Hematopoietic multipotent progenitor cell treated with erythropoietin and hydrocortisone succinate and interleukin-3 and kit ligand, for 8 days (in vitro differentiated cells): ENCODE measurements at places on chromosomes 12 and 14.

- DNase-seq, result peak; percentile 32
Observed at GRCh38 chr12:93943780-93944179, 204.6 kb upstream of the PLXNC1 start.

DNA sequence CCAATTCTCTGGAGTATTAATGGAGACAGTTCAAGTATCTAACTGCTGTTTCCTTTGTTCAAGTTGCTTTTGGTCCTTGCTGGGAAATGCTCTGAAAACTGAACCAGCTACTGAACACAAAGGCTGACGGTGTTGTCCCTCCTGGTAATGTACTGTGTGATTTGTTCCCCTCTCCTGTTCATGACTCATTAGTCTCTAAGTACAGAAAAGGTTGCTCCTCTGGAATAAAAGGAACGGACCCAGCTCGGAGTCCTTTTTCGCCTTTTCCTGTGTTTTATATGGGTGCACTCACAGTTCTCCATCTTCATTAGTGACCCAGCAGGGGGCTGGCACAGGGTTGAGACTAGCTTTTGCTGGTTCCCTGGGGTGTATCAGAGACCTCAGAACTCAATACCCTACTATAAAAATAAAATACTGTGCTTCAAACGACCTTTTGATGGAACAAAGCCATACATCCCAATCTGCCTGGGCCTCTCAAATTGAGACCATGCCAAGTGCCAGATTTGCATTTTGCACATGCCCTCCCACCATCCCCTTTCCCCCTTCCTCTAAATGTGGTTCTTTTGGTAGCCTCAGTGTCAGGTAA lies 269.7 kb downstream of the RAD51B start:
- DNase-seq, result no peak

- DNase-seq, result no peak
Observed at GRCh38 chr14:69996216-69996615, 117.0 kb downstream of the SMOC1 start.

DNA sequence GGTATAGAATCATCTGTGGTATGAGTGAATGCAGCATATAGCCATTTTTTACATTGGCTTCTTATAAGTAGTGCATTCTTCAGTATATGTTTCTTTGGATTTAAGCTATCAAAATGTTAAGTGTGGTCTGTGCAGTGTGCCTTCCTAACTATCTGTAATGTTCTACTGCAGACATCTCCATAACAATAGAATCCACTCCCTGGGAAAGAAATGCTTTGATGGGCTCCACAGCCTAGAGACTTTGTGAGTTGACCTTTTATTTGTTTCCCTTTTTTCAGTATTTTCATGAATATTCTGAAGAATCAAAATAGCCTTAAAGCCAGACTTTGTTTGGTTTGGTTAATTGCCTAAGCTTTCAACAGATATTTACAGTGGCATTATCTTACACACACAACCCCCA lies 107.2 kb downstream of the ZFC3H1 start:
- DNase-seq, result no peak

GRCh38 chr14:105139212-105139825 lies 29.3 kb downstream of the JAG2 start:
- no peak for DNase-seq

GRCh38 chr14:58107947-58108552 lies 44.0 kb downstream of the ARMH4 start:
- DNase-seq, result peak; percentile 75
